ENCODE measurements at places on chromosomes 7 and 10.

GRCh38 chr10:89644967-89645741 lies at the start of gene PANK1:
PANK1 (minus strand) TSS chr10:89645242; CDS start chr10:89644891, 351 bp downstream.
- H3K27ac ChIP-seq, result no peak within 1 kb of the TSS
- no peaks in the 10 kb centered on the region for H3K36me3 ChIP-seq
- H3K4me1 ChIP-seq, result peaks cover 7% of the 10 kb centered on the region
- peak; percentile 81 for DNase-seq
- H3K4me3 ChIP-seq, result peak within 1 kb of the TSS; percentile 55
- peaks cover 2% of the 10 kb centered on the region for H3K27me3 ChIP-seq

DNA sequence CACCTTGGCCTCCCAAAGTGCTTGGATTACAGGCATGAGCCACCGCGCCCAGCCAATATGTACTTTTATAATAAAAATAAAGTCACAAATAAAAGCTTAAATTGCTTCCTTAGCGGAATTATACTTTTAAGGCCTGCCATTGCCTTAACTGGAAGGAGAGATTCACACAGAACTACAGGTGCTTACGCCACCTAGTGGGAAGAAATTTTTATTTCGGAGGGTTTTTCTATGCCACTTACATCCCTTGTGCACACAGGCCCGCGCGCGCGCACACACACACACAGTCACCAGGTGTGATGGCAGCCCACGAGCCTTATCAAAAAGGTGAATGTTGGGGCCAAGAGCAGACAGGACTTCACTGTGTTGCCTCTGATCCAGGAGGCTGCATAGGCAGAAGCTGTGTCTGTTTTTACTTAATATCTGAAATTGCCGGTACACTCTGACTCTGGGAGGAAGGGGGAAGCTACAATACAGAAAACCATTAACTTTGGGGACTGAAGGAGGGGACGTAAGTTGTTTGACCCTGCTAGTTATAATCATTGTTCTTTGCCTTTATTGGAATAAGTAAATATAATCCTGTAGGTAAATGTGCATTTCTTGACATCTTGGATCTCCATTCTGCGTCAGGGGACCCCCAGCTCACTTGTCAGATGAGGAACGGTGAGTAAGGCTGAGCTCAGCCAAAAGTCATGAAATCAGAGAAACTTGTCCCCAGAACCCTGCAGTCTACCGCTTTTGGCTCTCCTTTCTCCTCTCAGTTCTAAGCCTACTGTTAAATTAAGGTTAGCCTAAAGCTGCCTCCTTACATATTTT lies 87.1 kb downstream of the SLC16A9 start:
- no peak overlapping the region for H3K4me3 ChIP-seq
- no peak overlapping the region for H3K27ac ChIP-seq
- no peak for DNase-seq
- H3K36me3 ChIP-seq, result no peaks in the 10 kb centered on the region
- H3K27me3 ChIP-seq, result no peaks in the 10 kb centered on the region
- H3K4me1 ChIP-seq, result no peaks in the 10 kb centered on the region

- H3K4me3 ChIP-seq, result no peak overlapping the region
- no peaks in the 10 kb centered on the region for H3K4me1 ChIP-seq
- H3K27me3 ChIP-seq, result peaks cover under 1% of the 10 kb centered on the region
These were observed 6.8 kb upstream of the NODAL start for GRCh38 chr10:70448236-70448635.

DNA sequence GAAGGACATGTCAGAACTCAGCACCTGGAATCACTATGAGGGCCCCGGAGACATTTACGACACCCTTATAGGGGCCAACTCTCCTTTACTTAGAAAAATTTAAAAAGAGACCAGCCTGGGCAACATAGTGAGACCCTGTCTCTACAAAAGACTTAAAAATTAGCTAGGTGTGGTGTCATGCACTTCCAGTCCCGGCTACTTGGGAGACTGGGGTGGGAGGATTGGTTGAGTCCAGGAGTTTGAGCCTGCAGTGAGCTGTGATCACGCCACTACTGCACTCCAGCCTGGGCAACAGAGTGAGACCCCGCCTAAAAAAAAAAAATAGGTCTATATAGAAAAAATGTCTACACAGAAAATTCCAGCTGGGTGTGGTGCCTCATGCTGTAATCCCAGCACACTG lies 7.5 kb upstream of the CYTH3 start:
- H3K4me3 ChIP-seq, result no peak overlapping the region
- H3K27me3 ChIP-seq, result no peaks in the 10 kb centered on the region
- no peaks in the 10 kb centered on the region for H3K36me3 ChIP-seq
- no peaks in the 10 kb centered on the region for H3K4me1 ChIP-seq
- no peak overlapping the region for H3K27ac ChIP-seq

DNA sequence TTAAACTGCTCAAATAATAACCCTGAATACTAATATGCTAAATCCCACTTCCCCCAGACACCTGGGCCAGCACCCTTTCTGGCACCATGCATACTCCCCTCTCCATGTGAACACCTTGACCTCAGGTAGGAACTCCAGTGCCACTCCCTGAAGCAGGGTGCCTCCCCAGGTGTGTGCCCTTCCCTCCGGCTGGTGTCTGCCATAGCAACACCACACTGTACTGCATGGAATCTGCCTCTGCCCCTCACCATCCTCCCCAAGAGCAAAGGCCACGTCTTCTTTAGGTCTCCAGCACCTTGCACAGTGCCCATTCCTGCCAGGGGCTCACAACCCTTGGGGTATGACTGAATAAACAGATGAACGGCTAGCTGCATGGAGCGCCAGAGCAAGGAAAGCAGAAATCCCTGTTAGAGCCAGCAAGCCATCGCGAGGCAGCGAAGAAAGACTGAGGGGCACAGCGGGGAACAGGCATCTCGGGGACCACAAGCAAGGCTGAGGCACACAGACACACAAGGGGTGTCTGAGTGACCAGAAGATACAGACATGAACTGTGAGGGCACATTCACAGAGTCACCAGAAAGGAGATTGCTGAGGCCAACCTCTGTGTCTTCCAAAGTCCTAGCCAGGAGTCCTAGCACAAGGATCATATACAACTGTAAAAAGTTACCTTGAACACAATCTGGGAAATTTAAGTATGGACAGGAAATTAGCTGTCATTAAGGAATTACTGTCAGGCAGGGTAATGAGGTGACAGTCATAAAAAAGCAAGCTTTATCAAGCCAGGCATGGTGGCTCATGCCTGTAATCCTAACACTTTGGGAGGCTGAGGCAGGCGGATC lies 25.7 kb downstream of the COBL start:
- DNase-seq, result no peak
- H3K4me1 ChIP-seq, result no peaks in the 10 kb centered on the region
- H3K4me3 ChIP-seq, result no peak overlapping the region
- no peaks in the 10 kb centered on the region for H3K36me3 ChIP-seq
- H3K27ac ChIP-seq, result no peak overlapping the region
